ENCODE measurements at places on chromosomes 4 and X. TPM values are rescaled to one million over a fixed set of nuclear protein-coding genes. Genes with fewer than 3 reads are reported as not detected.

DNA sequence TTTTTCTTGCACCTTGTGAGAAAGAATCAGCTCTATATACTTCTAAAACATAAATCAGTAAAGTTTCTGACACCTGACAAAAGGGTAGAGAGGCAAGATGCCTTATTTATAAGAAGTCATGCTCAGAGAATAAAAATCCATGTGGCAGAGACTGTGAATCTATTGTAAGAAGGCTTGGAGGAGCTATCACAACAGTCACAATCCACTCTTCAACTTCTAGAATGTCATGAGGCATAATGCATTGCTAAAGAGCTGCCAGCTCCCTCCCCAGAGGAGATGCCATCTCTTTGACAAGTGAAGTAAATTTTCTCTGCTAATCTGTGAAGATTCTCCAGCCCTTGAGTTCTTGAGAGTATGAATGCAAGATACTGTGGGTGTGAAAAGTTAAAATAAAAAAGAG is 971.2 kb upstream of the IGFBP7 start:
- no peak for DNase-seq

PDE5A gene
- total RNA-seq = 205 TPM

SLC25A53 gene
- 24.4 TPM for total RNA-seq

SMIM31 gene
- not detected for total RNA-seq

GRCh38 chr4:174217273-174218126 is 66.0 kb downstream of the FBXO8 start:
- no peak for DNase-seq

GRCh38 chr4:74319470-74319869 is 11.2 kb downstream of the EPGN start:
- DNase-seq = no peak

GRCh38 chr4:5460106-5460801 is 248.1 kb downstream of the EVC2 start:
- DNase-seq = no peak

GRCh38 chr4:6177587-6178197 is 22.7 kb downstream of the JAKMIP1 start:
- DNase-seq = no peak

- no peak for DNase-seq
Measured at GRCh38 chr4:75907966-75908365, 5.7 kb upstream of the PPEF2 start.

Data from esophagus muscularis mucosa (tissue), 4 donors.